ENCODE measurements at places on chromosomes 12 and 14.

GRCh38 chr12:121800694-121801594, 2.9 kb upstream of the SETD1B start:
- no peak for DNase-seq

DNA sequence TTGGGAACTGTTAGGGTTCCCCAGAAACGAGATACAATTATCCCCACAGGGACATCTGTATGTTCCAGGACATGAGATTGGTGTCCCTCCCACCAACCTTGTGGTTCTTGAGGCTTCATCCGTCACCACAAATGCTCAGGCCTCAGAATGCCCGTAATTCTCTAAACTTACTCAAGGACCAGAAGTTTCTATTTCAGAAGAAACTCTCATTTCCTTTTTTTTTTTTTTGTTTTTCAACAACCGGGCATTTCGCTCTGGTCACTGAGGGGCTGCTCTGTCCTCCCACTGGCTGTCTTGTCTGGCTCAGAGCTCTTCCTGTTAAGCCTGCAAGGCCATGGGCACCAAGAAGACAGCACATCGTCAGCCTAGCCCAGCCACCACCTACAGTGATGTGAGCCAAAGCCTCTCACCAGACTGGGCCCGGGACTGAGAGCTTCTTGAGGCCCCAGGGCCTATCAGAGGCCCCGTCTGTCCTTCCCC, 36.2 kb downstream of the VDR start:
- no peak for DNase-seq

DNA sequence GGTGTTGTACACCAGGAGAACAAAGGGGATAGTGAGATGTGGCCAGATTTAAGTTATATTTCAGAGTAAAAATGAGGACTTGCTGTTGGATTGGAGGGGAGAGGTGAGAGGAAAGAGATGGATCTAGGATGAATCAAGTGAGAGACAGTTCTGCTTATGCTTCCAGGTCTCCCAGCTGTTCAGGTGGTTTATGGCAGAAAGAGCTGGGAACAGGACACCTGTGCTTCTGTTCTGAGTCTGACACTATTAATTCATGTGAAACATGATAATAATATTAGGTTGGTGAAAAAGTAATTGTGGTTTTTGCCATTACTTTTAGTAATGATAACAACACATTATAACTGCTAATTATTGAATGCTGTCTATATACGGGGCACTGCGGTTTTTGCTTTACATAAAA, 55.7 kb downstream of the SLC15A5 start:
- no peak for DNase-seq

GRCh38 chr14:75224561-75224960, 48.1 kb upstream of the TMED10 start:
- DNase-seq: no peak

- DNase-seq: no peak
These were observed 8.5 kb upstream of the FKBP11 start for GRCh38 chr12:48933664-48934311.

GRCh38 chr12:119749666-119750065, 81.7 kb downstream of the PRKAB1 start:
- DNase-seq: no peak

Measured in stimulated activated CD4-positive, alpha-beta T cell treated with anti-CD3 and anti-CD28 coated beads, TNF-alpha, amount 100 ng/mL, for 1 hour (primary cell).